T-cell (primary cell): ENCODE measurements at places on chromosomes 11 and 22. TPM values are rescaled to one million over a fixed set of nuclear protein-coding genes. Genes with fewer than 3 reads are reported as not detected.
A peak's percentile ranks its signal among the peaks of the same experiment; 100 is the strongest.

- DNase-seq = peak; percentile 59
- no peaks in the 10 kb centered on the region for H3K27me3 ChIP-seq
- peak overlapping the region; percentile 65 for H3K27ac ChIP-seq
- H3K4me1 ChIP-seq = peaks cover 80% of the 10 kb centered on the region
- H3K36me3 ChIP-seq = peaks cover 19% of the 10 kb centered on the region
Observed at GRCh38 chr22:36383110-36383581, 4.6 kb downstream of the MYH9 start.

INS gene
- not detected for total RNA-seq

PGA5 gene
- not detected for total RNA-seq

MUC15 gene
- not detected for total RNA-seq

- no peak for DNase-seq
- no peaks in the 10 kb centered on the region for H3K4me1 ChIP-seq
- peaks cover 18% of the 10 kb centered on the region for H3K27me3 ChIP-seq
- no peak overlapping the region for H3K27ac ChIP-seq
- H3K4me3 ChIP-seq = no peak overlapping the region
Observed at GRCh38 chr22:47444746-47445065, 682.3 kb downstream of the TBC1D22A start.

DNA sequence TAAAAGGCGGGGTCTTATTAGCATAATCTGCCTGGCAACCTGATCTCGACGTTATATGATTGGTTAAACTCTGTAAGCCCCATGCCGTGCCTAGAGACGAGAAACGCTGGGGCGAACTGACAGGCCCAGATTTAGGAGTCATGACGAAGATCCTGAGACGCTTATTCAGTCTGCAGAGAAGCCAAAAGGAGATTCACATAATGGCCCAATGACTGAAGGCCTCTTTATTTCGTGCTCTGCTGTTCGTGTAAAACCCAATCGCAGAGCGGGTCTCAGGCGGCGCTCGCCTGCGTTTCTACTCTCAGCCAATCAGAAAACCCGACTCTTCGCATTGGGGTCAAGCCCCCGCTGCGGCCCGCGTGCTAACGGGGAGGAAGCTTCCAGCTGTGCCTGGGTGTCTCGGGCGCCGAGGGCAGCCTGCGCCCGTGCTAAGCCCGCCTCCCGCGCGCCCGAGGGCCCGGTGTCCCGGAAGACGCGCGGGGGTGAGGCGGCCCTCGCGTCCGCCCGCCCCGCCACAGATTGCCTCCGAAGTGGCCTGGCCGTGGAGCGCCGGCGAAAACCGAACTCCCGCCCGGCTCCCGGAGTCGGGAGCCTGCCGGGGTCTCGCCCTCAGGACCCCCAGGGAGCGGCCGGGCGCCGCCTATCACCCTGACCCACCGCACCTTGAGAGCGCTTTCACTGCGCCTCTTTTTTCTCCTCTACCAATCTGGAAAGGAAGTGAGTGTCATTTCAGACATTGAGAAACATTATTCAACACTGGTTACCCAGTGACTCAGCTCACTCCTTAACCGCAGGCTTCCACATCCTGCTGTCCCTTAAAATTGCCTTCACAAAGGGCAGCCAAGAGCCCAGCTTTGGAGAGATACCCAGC, 446 bp upstream of the PRDM10 start:
- H3K4me3 ChIP-seq = peak overlapping the region; percentile 87
- peaks cover 26% of the 10 kb centered on the region for H3K4me1 ChIP-seq
- H3K36me3 ChIP-seq = no peaks in the 10 kb centered on the region

BAIAP2L2 gene
- total RNA-seq = 1.3 TPM

DNA sequence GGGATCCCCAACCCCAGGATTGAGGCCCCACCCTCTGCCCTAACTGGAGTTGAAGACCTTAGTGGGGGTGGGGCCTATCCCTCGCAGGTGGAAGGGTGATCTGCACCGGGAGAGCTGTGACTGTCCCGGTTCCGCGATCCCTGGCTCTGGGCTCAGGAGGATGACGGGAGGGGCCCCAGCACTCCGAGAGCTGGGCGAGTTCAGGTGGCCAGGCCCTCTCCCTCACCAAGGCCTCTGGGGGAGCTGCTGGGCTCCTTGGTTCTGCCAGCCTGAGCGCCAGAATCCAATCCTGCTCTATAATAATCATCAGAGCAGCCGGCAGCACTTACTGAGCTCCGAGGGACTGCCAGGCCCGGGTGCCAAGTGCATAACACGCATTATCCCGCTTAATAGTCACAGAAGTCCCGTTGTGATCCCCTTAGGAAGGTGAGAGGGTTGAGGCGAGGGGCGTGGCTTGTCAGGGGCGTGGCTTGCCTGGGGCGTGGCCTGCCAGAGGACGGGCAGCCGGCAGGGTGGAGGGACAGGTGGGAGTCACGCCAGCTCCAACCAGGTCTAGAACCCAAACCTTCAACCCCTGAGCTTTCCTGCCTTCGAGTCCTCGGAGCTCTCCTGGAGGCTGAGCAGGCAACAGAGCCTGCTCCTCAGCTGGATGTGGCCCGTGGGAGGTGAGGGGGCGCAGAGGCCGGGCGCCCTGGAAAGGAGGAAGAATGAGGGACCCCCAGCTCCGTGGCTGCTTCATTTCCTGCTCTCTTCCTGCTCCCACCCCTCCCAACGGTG, 7.3 kb upstream of the SYT7 start:
- H3K4me1 ChIP-seq = no peaks in the 10 kb centered on the region
- DNase-seq = peak; percentile 67
- H3K4me3 ChIP-seq = peak overlapping the region; percentile 50
- H3K27ac ChIP-seq = no peak overlapping the region
- H3K27me3 ChIP-seq = peaks cover 61% of the 10 kb centered on the region

DNA sequence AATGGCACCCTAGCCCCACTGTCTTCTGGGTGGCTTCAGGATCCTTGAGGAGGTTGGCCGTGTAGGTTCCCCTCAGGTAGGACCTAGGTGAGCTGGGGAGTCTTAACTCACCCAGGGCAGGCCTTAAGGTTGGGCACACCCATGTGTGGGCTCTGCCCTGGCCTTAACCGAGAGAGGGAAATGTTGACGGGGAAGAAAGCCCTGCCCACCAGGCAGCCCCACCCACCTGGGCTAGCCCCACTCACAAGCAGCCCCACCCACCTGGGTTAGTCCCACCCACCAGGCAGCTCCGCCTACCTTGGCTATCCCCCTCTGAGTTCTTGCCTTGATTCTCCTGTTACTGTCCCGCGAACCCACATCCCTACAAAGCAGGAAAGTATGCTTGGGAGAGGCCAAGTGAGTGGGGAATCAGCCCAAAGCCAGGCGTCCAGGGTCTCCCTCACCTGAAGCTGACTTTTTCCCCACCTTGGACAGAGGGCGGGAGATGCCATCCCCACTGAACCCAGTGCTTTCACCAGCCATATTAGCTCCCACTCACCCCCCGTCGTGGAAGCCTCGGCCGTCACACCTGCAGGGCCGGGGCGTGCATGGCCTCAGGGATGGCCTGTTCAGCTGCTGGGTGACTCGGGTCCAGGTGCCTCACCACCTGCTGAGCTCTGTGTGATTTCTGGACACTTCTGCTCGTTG, at the start of gene MYEOV:
TSS of gene MYEOV (plus strand) at position 337 of the 687 bp plus-strand sequence. CDS start 1,200 bp downstream, outside the sequence.
- no peak within 1 kb of the TSS for H3K27ac ChIP-seq
- no peak within 1 kb of the TSS for H3K4me3 ChIP-seq
- H3K4me1 ChIP-seq = peaks cover 67% of the 10 kb centered on the region
- H3K36me3 ChIP-seq = no peaks in the 10 kb centered on the region
- H3K27me3 ChIP-seq = peaks cover 18% of the 10 kb centered on the region

DNA sequence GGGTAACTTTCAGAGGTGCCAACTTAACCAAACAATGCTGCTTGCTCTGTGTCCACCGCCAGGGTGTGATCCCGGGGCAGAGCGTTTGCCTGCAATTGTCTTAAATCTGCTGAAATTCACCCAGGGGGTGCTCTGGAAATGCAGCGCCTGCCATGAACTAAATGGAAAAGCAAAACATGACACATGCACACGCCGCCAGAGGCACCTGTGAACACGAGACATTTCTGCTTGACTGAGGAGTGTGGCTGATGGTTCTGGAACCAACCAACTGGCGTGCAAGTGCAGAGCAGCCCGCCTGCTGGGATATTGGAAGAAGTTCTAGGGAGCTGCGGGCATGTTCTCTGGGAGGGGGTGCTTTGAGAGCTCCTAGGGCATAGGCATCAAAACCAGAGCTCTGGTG, 30.4 kb downstream of the DSCAML1 start:
- no peaks in the 10 kb centered on the region for H3K4me1 ChIP-seq
- H3K27me3 ChIP-seq = no peaks in the 10 kb centered on the region
- H3K4me3 ChIP-seq = no peak overlapping the region
- no peaks in the 10 kb centered on the region for H3K36me3 ChIP-seq
- DNase-seq = no peak

- H3K27ac ChIP-seq = no peak overlapping the region
- no peaks in the 10 kb centered on the region for H3K27me3 ChIP-seq
- H3K36me3 ChIP-seq = no peaks in the 10 kb centered on the region
- DNase-seq = no peak
- no peaks in the 10 kb centered on the region for H3K4me1 ChIP-seq
- no peak overlapping the region for H3K4me3 ChIP-seq
Observed at GRCh38 chr11:8739309-8739793, 56.8 kb downstream of the RPL27A start.

RCN1 gene
- 7.3 TPM for total RNA-seq

- no peak within 1 kb of the TSS for H3K27ac ChIP-seq
- H3K4me1 ChIP-seq = peaks cover 5% of the 10 kb centered on the region
- H3K27me3 ChIP-seq = no peaks in the 10 kb centered on the region
- no peaks in the 10 kb centered on the region for H3K36me3 ChIP-seq
- DNase-seq = no peak
Observed at GRCh38 chr22:18110194-18110953, at the start of gene TUBA8. TSS of gene TUBA8 (plus strand) at chr22:18110809. CDS start at chr22:18110866, 57 bp downstream.

GRCh38 chr11:134066943-134067885, 1.7 kb upstream of the JAM3 start:
- DNase-seq = no peak
- no peaks in the 10 kb centered on the region for H3K36me3 ChIP-seq
- no peaks in the 10 kb centered on the region for H3K27me3 ChIP-seq
- no peak overlapping the region for H3K27ac ChIP-seq
